ENCODE measurements at places on chromosomes 6 and 20. TPM values are rescaled to one million over a fixed set of nuclear protein-coding genes. Genes with fewer than 3 reads are reported as not detected.

- no peak overlapping the region for H3K27ac ChIP-seq
- H3K4me3 ChIP-seq, result no peak overlapping the region
- DNase-seq, result no peak
Observed at GRCh38 chr20:36273414-36274180, 32.5 kb upstream of the DLGAP4 start.

GRCh38 chr6:143579703-143580102 is 68.2 kb upstream of the FUCA2 start:
- H3K36me3 ChIP-seq, result no peaks in the 10 kb centered on the region
- H3K27me3 ChIP-seq, result no peaks in the 10 kb centered on the region
- no peaks in the 10 kb centered on the region for H3K4me1 ChIP-seq
- H3K4me3 ChIP-seq, result no peak overlapping the region

DNA sequence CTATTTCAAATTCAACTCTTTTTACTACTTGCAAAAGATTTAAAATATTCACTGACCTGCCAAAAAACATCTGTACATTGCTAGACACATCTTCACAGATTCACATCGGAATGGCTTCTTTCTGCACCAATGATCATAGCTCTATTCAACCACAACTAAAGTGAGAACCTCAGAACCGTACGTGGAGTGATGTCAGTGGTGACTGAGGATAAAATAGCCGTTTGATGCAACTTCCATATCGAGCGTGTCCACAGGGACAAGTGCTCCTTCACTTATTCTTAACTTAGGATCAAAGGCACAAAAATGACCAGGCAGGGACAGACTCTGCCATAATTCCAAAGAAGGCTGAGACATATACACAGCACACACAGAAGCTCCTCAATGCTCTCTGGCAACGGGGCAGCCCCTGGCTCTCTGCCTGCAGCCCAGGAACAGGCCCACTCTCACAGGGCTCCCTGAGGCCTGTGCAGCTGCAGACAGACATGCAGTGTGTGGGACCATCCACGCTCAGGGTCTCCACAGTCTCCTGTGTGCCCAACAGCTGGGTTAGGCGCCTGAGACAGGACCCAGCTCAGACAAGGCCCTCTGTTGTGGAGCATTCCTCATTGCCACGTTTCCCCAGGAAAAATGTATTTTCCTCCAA is 22.8 kb downstream of the FYN start:
- peak overlapping the region; percentile 13 for H3K27ac ChIP-seq
- H3K27me3 ChIP-seq, result no peaks in the 10 kb centered on the region
- DNase-seq, result no peak
- H3K4me1 ChIP-seq, result peaks cover 65% of the 10 kb centered on the region
- no peak overlapping the region for H3K4me3 ChIP-seq

DNA sequence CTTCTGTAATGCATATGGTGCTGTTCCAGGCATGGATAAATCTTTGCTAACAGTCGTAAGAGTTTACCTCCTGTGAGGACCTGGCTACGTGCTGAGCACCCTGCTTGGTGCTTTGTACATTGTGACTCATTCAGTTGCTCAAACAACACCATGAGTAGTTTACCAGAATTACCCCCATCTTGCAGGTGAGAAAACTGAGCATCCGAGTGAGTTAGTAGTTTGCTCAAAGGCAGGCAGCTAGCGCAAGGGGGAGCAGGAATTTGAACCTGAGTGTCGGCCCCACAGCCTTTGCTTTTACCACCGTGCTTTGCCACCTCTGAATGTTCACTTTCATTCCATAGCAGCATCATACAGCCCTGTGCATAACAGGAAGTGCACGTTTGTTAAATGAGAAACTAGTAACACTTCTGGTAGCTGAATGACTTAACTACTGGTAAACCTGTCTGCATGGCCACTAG is 121.9 kb downstream of the MTHFD1L start:
- no peaks in the 10 kb centered on the region for H3K36me3 ChIP-seq
- H3K27me3 ChIP-seq, result no peaks in the 10 kb centered on the region
- H3K4me3 ChIP-seq, result no peak overlapping the region
- H3K4me1 ChIP-seq, result peaks cover 6% of the 10 kb centered on the region
- peak overlapping the region; percentile 48 for H3K27ac ChIP-seq

DNA sequence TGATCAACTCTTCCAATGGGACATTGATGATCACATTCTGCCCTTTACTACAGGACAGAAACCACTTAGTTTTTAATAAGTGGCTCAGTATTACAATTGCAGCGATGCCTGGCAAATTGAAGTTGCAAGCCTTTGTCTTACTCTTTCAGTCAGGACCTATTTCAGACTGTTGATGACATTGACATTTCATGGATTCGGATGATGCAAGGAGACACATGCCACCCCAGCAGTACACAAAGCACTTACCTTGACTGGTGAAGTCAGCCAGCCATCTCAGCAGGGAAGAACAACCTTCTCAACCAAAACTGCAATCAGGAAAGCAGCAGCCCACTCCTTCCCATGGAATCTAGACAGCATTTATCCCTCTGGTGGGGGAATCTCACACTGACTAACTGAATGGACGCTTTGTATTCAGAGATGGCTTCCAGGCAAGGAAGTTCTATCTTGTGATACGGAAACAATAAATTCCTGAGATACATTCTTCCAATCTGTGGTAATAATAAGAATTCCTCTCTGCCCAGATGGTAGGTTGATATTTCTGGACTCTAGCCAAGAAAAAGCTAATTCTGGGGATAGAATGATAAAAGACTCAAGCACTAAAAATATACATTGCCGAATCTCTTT is 24.8 kb downstream of the NFYA start:
- no peak overlapping the region for H3K4me3 ChIP-seq
- H3K27ac ChIP-seq, result no peak overlapping the region
- no peaks in the 10 kb centered on the region for H3K27me3 ChIP-seq
- H3K36me3 ChIP-seq, result peaks cover 15% of the 10 kb centered on the region
- DNase-seq, result no peak

- no peaks in the 10 kb centered on the region for H3K36me3 ChIP-seq
- H3K27ac ChIP-seq, result no peak overlapping the region
- H3K27me3 ChIP-seq, result no peaks in the 10 kb centered on the region
- H3K4me3 ChIP-seq, result no peak overlapping the region
- no peak for DNase-seq
- H3K4me1 ChIP-seq, result peaks cover 18% of the 10 kb centered on the region
Observed at GRCh38 chr6:155422635-155423034, 33.0 kb downstream of the NOX3 start.

The ARG1 gene
- total RNA-seq, result 1.1 TPM

Data from T-cell (primary cell).